ENCODE measurements at places on chromosomes 16 and 17.
A peak's percentile ranks its signal among the peaks of the same experiment; 100 is the strongest.

- DNase-seq = no peak
Measured at GRCh38 chr16:11256661-11257130, 692 bp upstream of the SOCS1 start.

- DNase-seq = no peak
Measured at GRCh38 chr17:57255182-57255775, 1.0 kb upstream of the MSI2 start.

DNA sequence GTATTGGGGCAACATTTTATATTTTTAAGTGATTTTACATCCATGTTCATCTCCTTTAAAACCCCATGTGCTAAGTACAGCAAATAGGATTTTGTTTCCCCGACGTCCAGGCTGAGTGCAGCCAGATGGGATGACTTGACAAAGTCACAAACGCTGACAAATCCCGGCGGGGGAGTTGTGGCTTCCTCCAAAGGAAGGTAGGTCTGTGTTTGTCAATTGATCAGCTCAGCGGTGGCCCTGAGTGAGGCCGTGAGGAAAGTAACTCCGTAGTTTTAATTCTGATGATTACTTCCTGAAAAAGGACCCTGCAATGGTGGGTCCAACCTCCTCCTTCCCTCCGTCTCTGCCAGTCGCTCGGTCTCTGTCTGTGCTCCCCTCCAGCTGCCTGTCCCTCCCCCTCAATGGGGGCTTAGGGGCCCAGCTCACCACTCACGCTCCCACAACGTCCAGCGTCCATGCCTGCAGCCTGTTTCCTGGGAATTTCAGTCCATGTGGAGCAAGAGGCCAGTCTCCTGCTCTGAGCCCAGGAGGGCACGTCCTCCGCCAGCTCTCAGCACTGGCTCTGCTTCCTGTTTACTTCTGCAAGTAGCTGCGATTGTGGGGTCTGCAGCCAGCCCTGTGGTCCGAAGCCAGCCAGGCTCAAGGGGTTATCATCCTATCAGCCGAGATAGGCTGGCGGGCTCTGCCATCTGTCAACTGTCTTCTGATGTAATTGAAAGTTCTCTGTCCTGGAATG lies 209.4 kb upstream of the FOXF1 start:
- DNase-seq = no peak

GRCh38 chr17:44414394-44415155 lies 25.1 kb upstream of the ITGA2B start:
- DNase-seq = no peak

DNA sequence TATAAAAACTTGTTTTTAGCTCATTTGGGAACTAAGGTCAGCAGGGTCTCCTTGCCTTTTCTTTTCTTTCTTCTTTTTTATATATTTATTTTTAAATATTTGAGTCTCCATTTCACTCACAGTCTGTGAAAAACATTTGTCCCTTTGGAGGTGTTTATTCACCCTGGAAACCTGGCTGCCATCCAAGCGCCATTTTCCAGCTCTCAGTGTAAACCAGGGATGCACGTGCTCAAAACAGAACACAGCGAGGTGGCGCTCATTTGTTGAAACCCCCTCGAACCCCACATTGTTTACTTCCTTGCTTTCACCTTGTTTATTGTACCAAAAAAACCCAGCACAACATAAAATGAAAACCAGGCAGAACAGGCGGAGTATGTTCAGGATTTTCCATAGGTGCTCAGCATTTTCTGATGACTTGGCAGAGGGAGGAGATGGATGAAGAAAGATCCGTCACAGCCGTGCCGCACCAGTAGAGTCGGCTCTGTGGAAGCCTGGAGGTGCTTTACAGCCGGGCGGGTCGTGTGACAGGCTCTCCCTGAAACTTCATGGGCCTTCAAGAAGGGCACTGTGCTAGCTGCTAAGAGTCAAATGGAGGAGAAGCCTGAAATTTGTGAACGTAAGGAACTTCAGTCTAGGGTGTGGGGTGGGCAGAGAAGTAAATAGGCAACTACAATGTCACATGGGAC lies 284.4 kb downstream of the FOXL1 start:
- no peak for DNase-seq

DNA sequence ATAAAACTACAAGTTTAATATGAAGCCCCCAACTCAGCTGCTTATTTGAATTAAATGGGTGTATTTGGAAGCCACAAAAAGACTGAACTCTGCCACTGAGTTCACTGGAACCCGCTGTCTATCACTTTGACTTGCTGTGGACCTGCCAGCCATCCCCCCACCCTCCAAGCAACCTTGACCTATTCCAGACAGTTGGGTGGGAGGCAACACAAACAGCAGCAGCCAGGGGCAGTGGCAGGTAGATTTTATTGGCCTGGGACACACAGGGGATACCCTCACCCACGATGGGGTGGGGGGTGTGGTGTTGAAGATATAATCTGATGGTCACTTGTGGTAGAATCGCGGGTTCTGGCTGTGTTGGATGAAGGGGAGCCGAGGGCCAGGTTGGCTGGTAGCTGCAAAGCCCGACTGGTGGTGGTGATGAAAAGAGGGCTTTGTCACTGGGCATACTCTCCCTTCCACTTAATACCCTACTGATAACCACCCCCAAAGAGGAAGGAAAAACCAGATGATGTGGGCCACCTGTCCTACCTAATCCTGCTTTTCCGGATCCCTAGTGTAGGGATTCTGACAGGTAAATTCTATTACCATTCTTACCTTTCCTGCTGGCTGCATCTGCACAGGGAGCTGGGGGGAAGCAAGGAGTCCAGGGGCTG lies 2.6 kb downstream of the GPS2 start:
- DNase-seq = no peak

DNA sequence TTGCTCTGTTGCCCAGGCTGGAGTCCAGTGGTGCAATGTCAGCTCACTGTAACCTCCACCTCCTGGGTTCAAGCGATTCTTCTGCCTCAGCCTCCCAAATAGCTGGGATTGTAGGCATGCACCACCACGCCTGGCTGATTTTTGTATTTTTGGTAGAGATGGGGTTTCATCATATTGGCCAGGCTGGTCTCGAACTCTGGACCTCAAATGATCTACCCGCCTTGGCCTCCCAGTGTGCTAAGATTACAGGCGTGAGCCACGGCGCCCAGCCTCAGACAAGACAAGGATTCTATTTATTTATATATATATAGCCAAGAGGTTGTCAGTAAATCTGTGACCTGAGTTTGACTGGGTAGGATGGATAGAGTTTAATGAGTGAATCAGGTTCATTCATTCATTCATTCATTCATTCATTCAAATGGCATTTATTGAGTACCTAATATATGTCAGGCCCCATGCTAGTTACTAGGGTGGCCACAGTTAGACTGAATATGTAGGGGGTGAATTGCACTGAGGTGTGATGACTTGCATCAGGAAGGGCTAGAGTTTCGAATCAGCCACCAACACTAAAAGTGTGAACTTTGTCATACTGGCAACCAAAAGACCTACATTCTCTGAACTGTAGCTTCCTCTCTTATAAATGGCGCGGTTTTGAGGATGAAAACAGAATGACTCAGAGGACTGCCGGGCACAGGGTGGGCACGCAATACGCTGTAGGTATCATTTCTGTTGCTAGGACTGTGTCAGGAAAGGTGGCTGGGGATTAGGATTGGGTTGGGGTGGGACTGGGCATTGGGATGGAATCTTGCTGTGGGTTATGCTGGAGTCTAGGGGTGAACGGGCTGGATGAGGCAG lies 37.8 kb downstream of the ITGAE start:
- DNase-seq = no peak

DNA sequence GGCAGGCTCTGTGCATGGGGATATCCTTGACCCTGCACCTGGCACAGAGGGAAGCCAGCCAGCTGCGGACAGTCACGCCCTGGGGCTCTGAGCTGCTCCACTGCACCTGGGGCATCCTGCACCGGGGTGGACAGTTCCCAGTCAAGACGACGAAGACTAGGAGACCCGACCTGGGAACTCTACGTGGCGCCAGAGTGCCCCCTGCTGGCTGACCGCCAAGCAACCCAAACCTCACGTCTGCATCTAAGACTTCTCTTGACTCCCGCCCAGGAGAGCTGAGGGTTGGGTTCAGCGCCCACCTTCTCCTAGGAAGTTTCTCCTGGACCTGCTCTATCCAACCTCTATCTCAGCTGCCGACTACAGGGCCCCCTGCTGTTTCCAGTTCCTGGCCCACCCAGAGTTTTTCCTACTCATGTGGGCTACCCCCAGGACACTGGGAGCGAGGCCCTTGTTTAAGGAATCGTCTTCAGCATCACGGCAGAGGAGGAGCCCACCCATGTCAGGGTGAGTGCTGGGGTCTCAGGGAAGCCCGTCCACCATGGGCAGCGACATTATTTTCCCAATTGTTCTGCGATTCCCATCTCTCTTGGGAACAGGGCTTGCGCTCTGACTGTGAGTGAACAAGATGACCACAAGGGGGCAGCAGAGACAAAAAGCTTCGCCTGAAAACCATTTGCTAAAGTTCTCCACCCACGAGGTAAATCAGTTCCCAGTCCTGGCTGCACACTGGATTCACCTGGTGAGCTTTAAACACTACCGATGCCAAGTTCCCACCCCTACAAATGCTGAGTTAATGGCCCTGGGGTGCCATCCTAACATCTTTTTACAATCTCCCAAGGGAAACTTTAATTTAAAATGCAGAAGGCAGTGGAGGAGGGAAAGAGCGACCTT lies 29.3 kb downstream of the TLE7 start:
- DNase-seq = no peak

GRCh38 chr17:45013021-45013997 lies 38.1 kb downstream of the DCAKD start:
- DNase-seq = no peak

- no peak for DNase-seq
Measured at GRCh38 chr16:57572978-57573728, 30.7 kb downstream of the ADGRG5 start.

DNA sequence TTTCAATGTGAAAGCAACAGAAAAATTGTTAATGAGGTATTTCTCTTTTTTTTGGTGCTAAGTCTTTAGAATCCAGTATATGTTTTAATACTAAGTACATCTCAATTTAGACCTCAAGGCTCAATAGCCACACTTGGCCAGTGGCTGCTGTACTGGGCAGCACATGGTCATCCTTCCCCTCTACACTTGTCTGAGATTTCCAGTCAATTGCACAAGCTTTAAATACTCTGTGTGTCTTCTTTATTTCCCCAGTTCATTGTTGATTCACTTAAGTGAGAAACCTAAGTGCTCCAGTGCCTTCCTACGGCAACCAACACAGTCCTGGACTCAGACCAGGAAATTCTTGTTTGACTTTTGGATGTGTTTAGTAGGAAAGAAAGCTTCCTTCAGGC lies 62.2 kb downstream of the TNRC6C start:
- DNase-seq = no peak

GRCh38 chr17:77936881-77937280 lies 21.6 kb upstream of the TNRC6C start:
- no peak for DNase-seq

DNA sequence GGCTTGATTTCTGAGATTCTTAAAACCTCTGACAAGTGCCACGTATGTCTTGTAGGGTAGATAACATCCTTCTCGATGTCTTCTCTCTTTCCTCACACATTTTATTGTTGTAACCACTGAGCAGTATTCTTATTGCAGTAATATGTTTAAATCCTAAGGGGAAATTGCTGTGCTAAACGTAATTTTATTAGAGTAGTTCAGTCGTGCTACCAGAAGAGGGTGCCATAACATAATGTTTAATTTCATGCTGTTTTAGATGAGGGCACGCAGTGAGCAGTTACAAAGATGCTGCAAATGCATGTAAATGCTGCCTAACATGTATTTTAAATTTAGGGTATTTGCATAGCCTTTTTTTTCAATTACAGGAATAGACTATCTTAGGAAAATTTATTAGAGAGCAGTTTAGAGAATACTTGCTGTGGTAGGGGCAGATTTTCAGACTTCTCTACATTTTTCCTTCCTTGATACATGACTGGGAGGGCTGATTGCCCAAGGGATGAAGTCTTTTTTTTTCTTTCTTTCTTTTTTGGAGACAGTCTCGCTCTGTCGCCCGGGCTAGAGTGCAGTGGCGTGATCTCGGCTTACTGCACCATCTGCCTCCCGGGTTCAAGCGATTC lies 51.7 kb downstream of the GAN start:
- DNase-seq = no peak

DNA sequence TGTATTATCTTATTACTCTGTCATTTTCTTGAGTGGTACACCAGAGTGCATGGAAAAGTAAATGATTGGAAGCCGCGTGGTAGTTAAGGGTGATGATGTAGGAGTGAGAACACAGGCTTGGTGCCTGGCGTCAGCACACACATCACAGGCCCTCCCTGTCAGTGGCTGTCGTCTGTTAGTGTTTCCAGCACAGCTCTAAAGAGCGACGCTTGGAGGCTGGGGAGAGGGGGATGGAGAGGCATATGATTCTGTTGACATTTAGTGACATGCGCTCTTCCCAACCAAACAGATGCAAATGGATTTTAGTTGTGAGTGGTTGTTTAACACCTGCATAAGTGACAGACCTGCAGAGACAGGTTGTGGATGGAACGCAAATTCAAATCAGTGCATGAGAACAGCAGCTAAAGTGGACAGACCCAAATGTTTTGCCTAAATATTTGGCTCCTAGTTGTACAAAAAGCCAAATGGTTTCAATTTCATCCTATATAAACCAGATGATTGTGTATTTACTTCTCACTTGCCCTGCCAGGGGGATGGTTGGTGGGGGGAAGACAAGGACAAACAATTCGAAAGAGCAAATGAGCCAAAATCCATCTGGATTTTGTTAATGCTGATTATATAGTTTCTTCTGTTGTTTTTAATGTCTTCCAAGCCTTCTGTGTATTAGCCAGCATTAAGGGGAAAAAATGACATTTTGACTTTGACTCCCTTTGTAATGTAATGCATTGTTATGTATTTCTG lies 222.3 kb downstream of the WWOX start:
- peak; percentile 29 for DNase-seq

DNA sequence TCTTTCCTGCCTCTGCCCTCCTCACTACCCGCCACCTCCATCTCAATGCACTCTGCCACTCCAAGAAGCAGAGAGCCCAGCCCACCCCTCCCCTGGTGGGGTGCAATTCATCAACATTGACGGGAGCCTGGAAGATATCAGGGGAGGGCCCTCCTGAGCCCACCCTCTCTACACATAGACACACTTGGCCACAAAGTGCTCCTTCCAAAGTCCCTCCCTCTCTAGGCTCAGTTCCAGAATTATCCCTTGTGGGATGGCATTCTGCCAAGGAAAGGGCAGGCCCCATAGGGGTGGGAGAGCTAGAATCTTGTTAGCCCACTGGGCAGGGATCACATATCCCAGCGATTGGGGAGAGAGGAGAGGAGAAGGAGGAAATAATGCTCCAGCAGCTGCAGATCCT lies 66.2 kb downstream of the TMEM132E start:
- DNase-seq = no peak

- no peak for DNase-seq
Measured at GRCh38 chr17:77442976-77443747, 302.4 kb downstream of the SEC14L1 start.

GRCh38 chr16:55915096-55915827 lies 40.1 kb upstream of the CES5A start:
- DNase-seq = no peak

Measured in vagina (tissue), 2 donors.